ENCODE measurements at places on chromosomes 7 and 10.
A peak's percentile ranks its signal among the peaks of the same experiment; 100 is the strongest.

DNA sequence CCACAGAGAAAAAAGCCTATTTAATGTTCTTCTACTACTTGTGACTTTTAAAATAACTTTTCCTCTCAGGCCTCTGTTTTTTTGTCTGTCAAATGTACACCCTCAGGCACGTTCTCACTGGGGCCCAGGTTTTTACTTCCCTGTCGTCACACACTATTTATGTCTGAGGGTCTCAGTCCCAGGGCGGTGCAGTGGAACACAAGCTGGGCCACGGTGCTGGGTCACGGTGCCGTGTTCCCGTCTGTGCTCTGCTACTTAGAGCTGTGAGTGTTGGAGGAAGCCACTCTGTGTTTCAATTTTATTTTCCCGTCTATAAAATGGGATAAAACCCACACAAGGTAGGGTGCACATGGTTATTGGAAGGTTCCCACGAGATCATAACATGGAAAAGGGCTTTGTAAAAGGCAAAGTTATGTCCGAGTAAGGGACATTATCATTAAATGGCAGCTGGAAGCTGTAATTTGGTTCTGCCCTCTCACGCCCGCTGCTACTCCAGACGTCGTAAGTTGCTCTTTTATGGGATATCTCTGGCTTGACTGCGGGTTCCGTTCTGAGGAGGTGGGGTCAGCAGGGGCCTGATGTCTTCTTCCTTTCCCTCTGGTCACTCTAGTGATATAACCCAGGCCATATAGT lies 25.2 kb downstream of the ZNF775 start:
- DNase-seq = no peak

- DNase-seq = no peak
Observed at GRCh38 chr10:71735709-71736569, 16.4 kb upstream of the C10orf105 start.

DNA sequence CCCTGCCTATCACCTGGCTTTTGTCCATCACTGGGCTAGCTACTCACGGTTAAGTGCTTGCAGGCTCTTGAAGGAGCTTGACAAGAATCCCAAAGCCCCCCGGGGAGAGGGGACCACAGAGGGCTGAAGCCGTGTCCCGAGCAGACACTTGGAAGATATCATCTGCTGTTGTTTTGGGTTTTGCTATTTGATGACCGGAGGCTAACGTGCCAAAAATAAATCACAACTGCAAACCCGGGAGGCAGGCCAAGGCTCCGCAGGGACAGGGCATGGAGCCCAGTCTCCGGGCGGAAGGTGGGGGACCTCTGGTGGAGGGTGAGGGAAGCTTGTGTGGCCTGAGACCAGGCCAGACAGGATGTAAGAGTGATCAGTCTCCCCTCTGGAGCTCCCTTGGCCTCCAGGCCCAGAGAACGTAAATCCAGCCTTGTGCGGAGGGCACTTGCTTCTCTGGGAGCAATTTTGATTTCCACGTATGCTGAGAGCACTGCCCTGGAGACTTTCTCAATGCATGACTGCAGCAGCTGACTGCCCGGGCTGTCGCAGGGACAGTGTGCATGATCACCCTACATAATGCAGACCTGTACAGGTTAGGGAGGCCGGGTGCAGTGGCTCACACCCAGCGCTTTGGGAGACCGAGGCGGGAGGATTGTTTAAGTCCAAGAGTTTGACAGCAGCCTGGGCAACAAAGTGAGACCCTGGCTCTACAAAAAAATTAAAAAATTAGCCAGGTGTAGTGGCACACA lies at the start of gene PHKG1:
PHKG1 (minus strand) TSS at position 164 of the 743 bp plus-strand sequence. CDS start 4,011 bp downstream, outside the sequence.
- DNase-seq = no peak

- no peak for DNase-seq
Observed at GRCh38 chr10:49152037-49152436, 18.2 kb upstream of the FAM170B start.

DNA sequence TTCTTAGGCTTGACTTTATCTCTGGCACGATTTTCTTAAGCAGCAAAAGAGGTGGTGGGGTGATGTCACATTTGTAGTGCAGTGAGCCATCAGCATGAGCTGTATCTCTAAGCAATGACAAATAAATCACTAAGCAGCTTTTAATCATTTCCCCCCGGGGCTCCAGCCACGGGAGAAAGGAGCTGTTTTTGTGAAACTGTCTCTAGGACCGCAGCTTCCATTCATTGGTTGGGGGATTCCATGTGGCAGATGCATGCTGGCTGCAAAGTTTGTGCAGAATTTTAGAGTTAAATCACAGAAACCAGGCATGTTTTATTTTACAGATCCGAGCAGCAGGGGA lies 464 bp downstream of the KIAA1217 start:
- DNase-seq = no peak

- no peak for DNase-seq
Observed at GRCh38 chr10:89613582-89613981, 31.5 kb downstream of the PANK1 start.

GRCh38 chr10:68988530-68989316 lies at the start of gene KIFBP:
TSS of gene KIFBP (plus strand) at chr10:68988803. CDS start at chr10:68988833, 30 bp downstream.
- DNase-seq = peak; percentile 61

- DNase-seq = no peak
Observed at GRCh38 chr7:157537056-157537455, 200.3 kb downstream of the DNAJB6 start.

- no peak for DNase-seq
Observed at GRCh38 chr10:70890917-70891431, 2.6 kb upstream of the PCBD1 start.

DNA sequence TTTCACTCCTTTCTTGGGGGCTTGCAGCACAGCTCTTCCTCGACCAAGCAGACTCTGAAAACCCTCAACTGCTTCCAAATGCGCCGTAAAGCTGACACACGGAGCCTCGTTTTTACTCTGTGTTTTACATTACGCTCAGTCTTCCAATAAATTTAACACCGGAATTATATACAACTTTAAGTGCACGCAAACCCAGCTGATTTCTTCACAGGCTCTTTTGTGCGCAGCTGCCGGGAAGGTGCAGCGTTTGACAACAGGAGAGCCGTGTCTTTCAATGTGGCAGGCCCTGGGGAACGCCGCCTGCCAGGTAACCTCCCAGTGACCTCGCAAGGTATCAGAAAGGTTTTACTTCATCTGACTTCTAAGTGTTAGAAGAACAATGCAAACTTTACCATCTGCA lies 35.0 kb downstream of the GFRA1 start:
- DNase-seq = no peak

DNA sequence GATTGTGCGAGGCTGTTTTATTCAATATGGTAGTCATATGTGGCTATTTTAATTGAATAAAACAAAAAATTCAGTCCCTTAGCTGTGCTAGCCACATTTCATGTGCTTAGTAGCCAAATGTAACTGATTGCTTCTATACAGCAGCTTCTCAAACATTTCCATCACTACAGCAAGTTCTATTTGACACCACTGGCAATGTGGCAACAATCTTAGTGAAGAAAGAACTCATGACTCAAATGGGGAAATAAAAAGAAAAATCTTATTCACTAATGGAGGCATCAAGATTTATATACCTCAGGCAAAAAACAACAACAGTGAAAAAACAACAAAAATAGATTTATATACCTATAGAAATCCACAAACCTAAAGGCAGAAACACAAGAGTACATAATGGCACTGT lies 17.9 kb downstream of the SEM1 start:
- no peak for DNase-seq

DNA sequence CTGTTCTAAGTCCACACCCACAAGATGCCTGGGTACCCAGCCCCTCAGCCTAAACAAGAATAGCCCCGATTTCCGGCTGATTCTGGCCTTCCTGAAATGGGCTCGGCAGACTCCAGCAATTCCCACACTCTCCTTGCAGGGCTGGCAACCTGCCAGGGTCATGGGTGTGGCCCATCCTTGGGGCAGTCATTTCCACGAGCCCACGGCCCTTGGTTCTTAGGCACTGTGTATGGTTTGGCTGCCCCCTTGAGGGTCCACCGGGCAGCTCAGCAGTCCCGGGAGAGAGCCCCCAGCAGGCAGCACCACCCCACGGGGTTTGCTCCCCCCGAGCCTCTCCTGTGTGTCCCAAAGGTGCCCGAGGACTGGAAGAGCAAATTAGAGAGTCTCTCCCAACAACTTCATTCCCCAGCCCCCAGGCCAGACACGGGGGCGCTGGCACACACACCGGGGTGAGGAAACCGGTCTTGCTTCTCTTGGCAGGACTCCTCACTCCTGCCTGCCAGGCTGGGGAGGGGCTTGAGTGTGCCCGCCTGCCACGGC lies 142.2 kb downstream of the EMX2 start:
- DNase-seq = no peak

DNA sequence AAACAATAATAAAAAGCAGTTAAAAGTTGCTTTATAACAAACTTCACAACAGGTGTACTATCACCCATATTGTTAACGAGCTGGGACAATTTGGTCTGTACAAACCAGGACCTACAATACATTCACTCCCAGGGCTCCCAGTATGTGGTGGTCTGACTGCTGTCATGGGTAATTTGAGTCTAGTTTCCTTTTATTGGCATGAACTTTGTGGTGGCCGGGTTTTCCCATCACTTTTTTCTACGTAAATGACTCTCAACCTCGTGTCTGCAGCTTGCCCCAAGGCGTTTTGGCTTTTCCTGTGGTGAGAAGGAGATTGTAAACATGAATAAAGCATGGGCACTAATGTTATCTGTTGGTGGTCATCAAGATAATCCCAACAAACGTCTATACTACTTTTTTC lies 118.7 kb upstream of the CDK6 start:
- no peak for DNase-seq

DNA sequence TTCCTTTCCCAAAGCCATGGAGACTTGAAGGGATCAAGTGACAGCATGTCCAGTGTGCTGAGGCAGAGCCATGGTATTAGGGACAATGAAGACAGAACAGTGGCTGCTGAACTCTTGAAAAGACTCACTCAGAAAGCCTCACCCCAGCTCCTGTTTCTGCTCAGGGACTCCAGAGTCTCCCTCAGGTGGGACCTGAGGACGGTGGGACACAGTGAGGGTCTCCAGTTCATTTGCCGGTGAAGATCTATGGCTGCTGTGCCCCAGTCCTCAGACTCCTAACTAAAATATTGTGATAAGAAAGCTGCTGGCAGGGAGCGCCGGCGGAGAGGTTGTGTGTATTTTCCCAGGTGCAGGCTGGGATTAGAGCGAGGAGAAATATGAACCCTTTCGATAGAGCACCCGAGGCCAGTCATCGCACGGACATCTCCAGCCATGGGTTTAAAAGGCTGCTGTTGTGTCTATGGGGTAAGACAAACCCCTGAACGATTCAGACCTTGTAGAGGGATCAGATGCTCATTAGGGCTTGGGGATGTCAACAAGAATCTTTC lies 57.2 kb downstream of the C7orf25 start:
- DNase-seq = no peak

DNA sequence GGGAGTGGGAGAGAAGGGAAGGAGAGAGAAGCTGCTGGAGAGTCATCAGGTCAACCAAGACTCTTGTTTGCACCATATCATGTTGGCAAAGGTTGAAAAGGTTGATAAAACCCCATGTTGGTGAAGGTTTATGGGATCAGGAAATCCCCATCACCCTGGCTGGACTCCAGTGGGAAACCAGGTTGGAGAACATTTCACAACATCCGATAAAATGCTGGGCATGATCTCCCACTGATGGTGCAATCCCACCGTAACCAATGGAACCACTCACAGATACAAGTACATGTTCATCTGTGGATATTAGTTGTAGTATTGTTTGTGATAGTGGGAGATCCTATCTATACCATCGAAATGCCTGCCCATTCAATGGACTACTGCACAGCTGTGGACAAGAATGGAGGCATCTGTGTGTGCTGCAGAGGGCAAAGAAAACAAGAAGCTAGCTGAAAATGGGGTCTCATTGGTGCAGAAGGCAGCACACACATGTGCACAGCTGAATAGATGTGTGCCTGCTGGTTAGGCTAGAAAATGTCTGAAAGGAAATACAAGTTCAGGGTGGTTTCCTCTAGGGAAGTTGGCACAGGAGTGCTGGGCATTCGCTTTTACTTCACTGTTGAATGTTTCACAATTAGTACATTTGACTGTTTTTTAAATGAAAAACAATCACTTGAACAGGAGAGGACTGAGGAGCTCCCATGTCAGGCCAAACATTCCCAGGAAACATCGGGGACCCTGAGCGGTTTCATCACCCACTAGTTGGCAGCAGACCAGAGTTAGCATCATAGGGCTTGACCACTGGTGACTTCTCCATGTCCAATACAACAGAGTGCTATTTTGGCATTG lies 80.4 kb upstream of the MGMT start:
- DNase-seq = no peak

- DNase-seq = no peak
Observed at GRCh38 chr10:89553064-89553734, 17.8 kb upstream of the SLC16A12 start.

GRCh38 chr7:41917-42565 lies 150.3 kb upstream of the FAM20C start:
- no peak for DNase-seq

DNA sequence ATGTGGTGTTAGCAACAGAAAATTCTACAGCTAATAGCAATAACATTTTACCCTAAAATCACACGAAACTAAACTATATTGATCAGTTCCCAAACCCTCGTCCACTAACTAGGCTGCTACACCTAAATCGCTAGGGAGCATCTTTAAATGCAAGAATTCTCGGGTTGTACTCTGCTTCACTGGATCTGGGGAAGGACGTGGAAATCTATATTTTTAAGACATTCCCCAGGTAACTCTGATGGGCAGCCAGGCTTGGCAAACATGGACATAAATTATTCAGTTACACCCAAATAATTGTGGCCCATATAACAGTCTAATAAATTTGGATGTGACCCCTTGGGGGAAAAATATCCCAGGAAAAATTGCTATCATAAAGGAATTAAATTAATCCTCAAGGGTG lies 36.3 kb upstream of the NFE2L3 start:
- DNase-seq = no peak

DNA sequence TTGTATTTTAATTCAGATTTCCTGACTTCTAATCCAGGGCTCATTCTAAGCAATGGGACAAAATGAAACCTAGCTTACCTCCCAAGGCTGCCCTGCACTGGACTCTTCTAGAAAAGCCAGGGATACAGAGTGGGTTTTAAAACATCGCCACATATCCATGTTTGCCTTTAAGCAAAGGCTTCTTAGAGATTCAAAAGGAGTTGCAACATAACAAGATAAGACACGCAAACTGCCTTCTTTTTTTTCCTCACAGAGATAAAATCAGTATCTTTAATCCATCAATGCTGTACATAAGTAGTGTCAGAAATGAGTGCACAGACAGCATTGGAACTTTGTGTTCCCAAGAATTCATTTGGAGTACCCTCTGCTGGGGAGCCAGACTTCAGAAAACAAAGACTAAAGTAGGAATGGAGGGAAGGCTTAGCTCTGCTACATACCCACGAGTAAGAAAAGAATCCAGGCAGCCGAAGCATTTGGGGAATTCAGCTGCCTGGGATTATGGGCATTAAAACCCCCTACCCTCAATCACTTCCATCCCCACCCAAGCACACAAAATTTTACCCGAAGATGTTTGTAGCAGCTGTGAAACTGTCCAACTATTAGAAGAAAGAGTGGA lies 427.8 kb downstream of the ARL4A start:
- DNase-seq = no peak

- DNase-seq = no peak
Observed at GRCh38 chr7:18778594-18778993, 283.0 kb downstream of the HDAC9 start.

DNA sequence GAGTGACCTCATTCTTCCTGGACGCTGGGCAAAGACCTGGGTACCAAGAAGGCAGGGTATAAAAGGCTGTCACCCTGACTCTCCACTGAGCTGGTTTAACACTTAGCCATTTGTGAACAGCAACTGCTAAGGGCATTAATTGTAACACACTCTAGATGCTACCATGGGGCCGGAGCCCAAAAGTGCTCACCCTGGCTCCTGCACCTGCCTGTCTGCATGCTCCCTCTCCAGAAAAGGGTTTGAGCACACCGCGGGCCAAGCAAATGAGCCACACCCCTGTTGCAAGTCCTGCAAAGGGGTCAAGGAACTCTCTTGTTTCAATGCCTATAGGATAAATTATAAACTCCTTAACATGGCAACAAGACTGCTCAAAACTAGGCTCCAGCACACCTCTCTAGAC lies 114.8 kb downstream of the TEX36 start:
- DNase-seq = no peak
